ENCODE measurements at places on chromosomes 3 and 15.

- peak; percentile 53 for DNase-seq
Observed at GRCh38 chr3:135503760-135504686, 461.5 kb upstream of the PPP2R3A start.

DNA sequence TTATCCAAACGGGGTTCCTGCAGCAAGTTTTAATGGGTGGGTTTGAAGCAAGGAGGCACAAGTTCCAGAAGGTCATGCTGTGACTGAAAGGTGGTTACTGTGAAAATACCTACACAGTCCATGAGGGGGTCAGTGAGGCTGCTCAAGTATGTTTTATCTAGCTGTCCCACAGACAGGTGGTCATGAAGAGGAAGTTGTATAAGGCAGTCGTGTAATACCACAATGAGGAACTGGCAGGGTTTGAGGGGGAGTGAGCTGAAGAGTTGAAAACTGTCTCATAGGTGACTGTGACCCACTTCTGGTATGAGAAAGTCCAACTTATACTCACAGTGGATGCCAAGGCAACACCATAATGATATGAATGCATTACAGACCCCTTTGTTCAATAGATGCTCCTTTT, 856.8 kb downstream of the OTOL1 start:
- no peak for DNase-seq

DNA sequence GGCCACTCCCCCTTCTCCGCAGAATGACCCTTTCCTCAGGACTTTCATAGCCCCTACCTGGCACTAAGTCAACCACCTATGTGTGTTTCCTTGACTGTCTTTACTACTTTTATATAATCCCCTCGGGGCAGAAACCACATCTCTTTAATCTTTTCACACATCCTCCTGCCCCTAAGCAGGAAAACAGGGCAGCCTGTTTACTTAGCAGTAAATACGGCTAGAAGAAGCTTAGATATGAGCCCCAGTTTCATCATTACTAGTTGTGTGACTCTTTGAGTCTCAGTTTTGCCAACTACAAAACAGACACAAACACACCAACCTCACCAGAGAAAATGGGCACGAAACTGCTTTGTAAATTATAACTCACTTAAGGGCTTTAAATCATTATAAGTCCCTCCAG, 98.3 kb downstream of the CYP19A1 start:
- DNase-seq = no peak

DNA sequence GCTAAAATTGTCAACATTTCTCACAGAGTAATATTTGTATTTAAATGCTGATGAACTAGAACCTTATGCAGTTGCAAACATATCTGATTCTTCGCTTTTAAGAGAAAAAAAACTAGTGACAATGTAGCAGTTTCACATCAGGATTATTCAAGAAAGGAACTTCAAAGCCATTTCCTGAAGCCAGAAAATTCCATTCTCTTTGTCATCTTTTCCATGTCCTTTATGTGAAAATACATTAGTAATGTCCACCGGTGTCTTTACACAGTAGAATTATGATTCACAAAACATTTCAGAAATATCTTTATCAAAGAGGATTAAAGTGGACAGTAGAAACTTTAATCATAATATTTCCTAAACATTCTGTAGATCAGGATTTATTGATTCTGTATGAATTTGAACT, 12.7 kb upstream of the LXN start:
- no peak for DNase-seq

DNA sequence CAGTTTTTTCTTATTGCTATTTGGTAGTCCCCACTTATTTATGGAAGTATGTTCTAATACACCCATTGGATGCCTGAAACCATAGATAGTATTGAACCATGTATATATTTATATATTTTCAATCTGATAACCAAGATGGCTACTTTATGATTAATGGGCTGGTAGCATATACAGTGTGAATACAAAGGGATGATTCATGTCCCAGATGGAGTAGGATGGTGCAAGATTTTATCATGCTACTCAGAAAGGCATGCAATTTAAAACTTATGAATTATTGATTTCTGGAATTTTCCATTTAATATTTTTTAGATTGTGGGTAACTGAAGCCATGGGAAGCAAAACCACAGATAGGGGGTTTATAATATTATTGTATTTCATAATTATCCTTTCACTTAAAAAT, 35.2 kb downstream of the AP4E1 start:
- no peak for DNase-seq

DNA sequence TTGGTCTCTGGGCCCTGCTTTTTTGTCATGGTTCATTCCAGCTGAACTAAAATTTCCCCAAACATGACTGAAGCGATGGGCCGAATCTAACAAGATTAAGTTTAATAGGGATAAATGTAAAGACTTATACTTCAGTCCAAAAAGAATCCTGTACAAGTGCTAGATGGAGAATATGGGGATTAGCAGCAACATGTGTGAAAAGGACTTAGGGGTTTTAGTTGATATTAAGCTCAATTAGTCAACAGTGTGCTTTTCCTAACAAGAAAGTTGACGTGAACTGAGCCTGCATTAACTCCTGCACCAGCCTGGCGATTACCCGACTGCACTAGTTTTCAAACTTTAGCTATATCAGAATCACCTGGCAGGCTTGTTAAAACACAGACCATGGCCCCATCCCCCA, 61.0 kb upstream of the BBX start:
- no peak for DNase-seq

GRCh38 chr15:53974813-53975212, 3.4 kb upstream of the UNC13C start:
- no peak for DNase-seq

GRCh38 chr3:128727485-128727884, 1.5 kb downstream of the RAB7A start:
- DNase-seq = no peak

GRCh38 chr3:169213956-169214355, 449.6 kb downstream of the MECOM start:
- DNase-seq = no peak

DNA sequence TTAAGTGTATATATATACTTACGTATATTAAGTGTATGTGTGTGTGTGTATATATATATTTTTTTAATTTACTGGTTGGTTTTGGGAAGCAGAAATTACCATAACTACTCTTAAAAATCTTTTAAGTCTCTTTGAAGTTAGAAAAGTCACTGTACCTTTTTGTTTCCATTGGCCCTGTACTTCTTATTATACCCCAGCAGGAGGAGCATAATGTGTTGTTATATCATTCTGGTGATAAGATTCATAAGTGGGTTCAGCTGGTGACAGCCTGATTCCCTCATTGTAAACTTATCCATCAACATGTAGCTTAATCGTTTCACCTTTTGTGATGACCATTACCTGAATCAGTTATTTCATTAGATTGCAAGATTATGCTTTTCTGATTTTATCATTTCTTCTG, 30.8 kb downstream of the MLH1 start:
- no peak for DNase-seq

GRCh38 chr3:96813820-96814650, at the start of gene EPHA6:
TSS of gene EPHA6 (plus strand) at chr3:96814594.
- no peak for DNase-seq

DNA sequence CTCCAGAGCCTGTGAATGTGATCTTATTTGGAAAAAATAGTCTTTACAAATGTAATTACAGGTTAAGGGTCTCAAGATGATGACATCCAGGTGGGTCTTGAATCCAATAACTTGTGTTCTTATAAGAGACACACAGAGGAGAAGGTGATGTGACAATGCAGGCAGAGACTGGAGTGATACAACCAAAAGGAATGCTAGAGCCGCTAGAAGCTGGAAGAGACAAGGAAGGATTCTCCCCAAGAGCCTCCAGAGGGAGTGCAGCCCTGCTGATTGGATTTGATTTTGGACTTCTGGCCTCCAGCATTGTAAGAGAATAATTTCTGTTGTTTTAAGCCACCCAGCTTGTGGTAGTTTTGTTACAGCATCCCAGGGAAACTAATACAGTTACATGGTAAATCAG, 9.7 kb downstream of the MYH15 start:
- no peak for DNase-seq

- DNase-seq = no peak
Observed at GRCh38 chr3:158455406-158455805, 115.6 kb upstream of the MLF1 start.

DNA sequence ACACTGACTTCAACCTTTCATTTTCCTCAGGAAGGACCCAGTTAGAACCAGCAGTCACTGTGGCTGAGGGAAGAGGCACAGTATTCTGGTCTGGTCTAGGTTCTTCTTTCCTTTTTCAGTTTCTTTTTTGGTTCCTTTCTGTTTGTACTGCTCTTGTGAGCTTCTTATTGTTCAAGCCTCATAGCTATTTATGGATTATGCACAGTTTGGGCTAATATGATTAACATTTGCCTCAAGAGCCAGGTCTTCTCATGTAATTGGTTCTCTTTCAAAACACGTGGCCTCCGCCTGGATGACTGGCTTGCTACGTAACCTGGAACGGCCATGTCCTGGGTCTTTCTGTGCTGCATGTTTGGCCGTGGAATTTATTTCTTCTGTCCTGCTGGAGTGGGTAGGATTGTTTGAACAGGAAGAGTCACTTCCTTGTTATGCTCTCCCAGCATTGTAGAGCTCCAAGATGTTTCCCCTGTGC, 43.3 kb downstream of the RBMS3 start:
- DNase-seq = no peak
